ENCODE measurements at places on chromosomes 12 and 14. TPM values are rescaled to one million over a fixed set of nuclear protein-coding genes. Genes with fewer than 3 reads are reported as not detected.

DNA sequence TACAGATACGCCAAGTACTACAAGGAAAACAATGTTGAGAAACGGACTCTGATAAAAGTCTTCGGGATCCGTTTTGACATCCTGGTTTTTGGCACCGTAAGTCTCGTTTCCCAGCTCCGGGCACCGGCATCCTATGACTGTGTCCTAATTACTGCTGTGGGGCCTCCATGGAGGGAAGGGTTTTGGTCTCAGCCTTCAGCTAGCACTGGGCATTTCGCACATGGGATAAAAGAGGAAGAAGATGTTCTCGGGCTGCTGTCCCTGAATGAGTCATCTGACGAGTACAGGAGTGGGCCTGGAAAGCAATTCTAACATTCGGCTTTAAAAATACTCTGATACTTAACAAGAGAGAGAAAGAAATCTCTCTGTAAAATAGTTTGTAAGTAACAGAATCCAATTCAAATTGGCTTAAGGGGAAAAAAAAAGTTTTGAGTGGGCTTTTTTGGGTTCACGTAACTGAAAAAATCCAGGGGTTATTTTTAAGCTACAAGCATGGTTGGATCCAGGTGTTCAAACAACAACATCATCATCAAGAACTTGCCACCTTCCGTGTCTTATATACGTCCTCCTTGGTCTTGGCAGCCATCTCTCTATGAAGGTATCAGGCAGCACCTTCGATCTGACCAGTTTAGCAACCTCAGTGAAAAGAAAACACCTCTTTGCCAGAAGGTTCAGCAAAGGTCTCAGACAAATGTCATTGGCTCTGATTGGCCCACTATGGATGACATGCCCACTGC lies 34.4 kb upstream of the P2RX4 start:
- no peak for DNase-seq

- peak; percentile 64 for DNase-seq
Observed at GRCh38 chr12:4164559-4165558, 108.7 kb upstream of the CCND2 start.

SLCO1C1 gene
- not detected for total RNA-seq

SERPINA10 gene
- total RNA-seq: not detected

DNA sequence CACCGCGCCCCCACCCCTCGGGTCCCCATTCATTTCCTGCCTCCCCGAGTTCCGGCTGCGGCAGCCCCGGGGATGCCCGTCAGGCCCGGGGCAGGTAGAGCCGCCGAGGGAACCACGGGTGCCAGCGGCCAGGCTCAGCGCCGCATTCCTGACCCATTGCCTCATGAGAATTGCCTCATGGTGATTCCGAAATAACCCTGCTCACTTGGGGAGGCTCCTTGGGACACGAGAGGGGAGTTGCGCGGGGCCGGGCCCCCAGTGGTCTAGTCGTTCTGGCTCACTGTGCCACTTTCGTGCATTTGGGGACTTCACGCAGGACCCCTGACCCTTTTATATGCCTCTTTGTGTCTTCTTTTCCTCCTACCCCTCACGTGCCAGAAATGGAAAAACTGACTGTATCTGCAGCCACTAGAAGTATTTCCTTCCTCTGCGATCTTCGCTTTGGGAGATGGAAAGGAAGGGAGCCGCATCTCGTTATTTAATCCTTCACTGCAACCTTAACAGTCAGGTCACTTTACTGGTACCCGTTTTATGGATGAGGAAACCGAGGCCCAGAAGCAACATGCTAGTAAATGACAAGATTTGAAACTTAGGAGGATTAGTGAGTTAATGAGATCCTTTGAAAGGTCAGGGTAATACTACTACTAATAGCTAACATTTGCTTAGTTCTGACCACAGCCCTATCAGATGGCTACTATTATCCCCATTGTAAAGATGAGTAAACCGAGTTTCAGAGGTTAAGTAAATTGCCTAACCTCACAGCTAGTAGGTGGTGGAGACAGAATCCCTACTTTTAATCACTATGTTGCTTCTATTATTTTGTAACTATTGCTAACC lies 768 bp downstream of the PTPN11 start:
- DNase-seq: no peak

DNA sequence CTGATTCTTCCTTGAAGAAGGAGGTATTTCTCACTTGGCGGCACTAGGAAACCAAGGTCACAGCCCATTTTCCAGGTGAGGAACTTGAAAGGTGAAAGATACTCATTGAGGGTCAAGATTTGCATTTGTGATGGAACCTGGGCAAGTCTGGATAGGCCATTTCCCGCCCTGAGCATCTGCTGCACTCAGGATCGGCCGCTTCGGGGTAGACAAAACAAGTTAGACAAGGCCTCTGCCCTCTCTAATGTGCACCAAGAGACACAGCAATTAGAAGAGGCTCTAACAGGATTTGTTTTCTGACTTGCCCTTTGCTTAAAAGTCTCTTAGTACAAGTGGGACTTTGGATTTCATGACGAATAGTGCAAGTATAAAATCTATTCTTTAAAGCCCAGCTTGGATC lies 167.2 kb downstream of the KTN1 start:
- no peak for DNase-seq

Data from activated T-helper 2 cell treated with anti-CD3 and anti-CD28 coated beads, Interferon-gamma antibody, Interleukin-2, Interleukin-4, amounts not matched to agents 10 μg/mL and 5 μg/mL and 100 μg/mL, durations not matched to agents 14 hours and 24 hours and 36 hours (primary cell).